ENCODE measurements at places on chromosomes 12 and 14.

DNA sequence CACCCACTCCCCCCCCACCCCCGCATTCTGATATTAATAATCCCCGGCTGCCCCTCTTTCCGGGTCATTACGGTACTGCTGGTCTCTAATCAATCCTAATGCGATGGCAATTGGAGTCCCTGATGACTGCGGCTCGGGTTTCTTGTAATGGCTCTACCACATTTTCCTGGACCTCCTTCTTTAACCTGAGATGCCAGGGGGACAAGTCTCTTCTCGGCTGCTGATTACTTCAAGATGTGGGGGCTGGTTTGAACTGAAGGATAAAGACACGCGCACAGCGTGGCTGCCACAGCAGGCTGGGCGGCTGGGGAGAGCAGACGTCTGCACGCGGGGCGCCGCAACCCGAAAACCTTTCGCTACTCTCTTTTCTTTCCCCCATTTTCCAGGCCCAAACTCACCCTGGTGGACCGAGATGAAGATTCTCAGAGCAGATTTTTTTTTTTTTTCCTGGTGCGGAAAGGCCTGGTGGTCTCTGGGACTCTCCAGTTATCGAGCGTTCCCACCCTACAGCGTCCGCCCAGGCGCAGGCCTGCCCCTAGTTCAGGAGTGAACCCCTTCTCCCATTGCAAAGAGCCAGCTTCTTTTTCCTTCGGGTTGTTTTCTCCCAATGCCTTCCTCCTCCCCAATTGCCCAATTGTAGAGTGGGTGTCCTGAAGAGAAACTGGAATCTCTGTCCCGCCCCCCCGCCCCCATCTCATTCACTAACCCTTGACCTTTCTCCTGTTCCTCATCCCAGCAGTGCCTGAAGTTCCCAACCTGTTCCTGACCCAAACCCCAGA is 6.0 kb upstream of the SIX1 start:
- no peak for DNase-seq

GRCh38 chr14:100297320-100298300 is 8.6 kb downstream of the SLC25A29 start:
- no peak for DNase-seq

- DNase-seq, result no peak
Observed at GRCh38 chr12:124593176-124593575, 25.8 kb upstream of the NCOR2 start.

DNA sequence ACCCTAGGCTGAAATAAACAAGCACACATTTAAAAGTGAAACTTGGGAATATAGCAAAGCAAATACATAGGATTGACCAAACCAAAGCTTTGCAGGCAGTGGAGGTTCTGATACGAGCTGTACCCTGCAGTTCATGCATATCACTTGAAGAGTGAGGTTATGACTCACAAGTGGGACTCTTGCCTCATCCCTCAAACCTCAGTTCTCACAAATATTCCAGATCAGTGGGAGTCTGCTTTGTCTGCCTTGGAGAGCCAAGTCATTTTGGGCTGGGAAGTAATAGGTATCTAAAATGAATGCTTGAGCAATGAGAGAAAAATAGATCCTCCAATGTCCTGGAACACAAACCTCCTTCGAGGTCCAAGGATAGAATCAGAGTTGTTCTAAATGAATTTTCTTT is 116.4 kb downstream of the LRIG3 start:
- DNase-seq, result no peak

GRCh38 chr14:25069879-25070278 is 19.9 kb upstream of the STXBP6 start:
- no peak for DNase-seq

- DNase-seq, result no peak
Observed at GRCh38 chr12:131063960-131064359, 110.3 kb downstream of the ADGRD1 start.

DNA sequence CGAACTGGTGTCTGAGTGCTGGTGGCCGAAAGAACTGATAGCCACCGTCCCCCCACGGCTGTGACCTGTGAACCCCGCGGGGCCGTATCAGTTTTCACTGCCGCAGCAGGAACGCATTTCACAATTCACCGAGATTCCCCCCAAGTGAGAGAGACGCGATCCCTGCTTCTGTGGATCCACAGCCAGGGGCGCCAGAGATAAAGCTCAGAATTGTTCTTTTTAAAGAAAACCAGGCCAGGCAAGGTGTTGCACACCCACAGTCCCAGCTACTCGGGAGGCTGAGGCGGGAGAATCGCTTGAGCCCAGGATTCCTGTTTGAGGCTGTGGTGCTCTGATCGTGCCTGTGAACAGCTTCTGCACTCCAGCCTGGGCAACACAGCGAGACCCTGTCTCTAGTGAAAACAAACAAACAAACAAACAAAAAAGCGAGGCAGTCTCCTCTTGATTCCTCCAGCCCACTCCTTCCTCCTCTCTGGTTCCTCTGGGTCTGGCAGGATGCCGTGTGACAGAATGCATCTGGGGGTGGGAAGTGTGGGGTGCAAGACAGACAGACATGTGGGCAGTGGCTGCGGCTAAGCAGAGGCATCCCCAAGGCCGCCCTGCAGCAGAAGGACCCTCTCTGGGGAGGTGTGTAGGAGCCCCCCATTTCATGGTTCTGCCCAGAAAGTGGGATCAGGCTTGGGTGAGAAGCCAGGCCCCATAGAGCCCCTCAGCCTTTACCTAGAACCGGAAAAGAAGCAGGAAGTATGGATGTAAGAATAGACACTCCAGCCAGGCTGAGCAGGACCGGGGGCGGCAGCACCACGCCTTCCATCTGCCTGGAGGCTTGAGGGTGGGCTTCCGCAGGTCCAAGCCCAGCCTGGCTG is 39.2 kb upstream of the PPP1R13B start:
- DNase-seq, result no peak

DNA sequence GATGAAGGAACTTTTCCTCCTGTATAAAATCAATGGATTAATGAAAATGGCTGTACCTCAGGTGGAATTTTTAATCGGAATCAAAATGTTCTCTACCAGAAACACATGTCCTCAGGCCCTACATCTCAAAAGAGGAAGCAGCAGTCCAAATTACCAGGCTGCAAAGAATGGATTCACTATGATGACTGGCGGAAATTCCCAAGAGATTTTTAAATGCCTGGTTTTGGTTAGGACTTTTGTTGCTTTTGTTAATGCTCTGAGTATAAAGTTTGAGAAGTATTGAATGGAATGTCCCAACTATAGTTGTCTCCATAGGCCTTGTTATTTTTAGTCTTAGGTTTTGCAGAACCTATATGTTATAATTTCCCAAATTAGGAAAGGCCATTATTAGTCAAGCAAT is 11.2 kb upstream of the IFNG start:
- DNase-seq, result no peak

DNA sequence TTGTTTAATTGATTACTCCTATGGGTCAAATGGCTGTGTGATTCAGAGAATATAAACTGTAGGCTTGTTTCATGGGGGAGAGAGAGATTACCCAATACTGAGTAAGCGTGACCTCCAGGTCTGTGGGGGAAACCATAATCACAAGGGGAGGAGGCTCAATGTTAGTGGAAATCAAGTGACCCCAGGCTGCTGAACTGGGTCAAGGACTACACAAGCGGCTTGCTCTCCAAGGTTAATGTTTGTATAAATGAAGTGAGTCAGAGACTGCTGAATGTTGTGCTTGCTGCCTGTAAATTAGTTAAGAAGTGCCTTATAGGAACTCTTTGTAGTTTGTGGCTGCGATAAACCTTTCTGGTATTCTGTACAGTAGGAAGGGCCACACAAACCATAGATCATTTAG is 479.7 kb downstream of the AACS start:
- no peak for DNase-seq

DNA sequence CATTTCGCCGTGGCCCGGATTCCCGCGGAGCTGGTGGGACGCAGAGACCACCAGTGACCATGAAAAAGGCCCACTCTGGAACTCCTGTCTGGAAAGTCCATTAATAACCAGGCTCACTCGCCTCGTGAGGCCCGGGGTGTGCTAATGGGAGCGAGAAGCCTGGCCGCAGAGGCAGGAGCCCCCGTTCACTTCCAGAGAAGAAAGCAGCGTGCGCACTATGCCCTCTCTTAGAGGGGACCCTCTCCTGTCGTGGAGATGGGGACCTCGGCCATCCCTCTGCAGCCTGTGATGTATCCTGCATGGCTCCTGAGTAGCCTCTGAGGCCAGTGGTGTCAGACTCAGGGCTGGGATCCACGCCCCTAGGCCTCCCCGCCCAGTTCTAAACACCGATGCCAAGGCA is 134.1 kb upstream of the VRK1 start:
- DNase-seq, result no peak

GRCh38 chr12:52182384-52182783 is 9.4 kb downstream of the KRT80 start:
- no peak for DNase-seq

- DNase-seq, result no peak
Observed at GRCh38 chr14:69710378-69710777, 56.6 kb upstream of the SRSF5 start.
